ENCODE measurements at places on chromosomes 5 and 9.

- no peak for DNase-seq
These were observed 65.9 kb downstream of the IPPK start for GRCh38 chr9:92603990-92604389.

- no peak for DNase-seq
These were observed 203.7 kb downstream of the SEMA6A start for GRCh38 chr5:116370886-116371285.

GRCh38 chr5:157750320-157750719 is 6.8 kb downstream of the LSM11 start:
- no peak for DNase-seq

DNA sequence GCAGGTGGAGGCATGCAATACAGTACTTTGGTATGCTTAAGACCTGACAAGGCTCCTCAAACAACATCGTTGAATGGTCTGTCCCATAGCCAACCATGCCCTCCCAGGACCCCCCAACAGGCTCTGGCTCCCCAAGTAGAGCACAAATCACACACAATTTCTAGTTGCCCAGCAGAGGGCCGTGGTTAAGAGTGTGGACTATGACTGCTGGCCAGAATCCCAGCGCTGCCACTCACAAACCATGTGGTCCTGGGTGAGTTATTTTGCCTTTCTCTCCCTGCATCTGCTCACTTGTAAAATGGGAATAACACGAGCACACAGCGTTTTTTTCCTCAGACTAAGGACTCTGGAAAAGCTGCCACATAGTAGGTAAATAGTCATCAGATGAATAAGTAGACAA is 6.5 kb downstream of the CKMT2 start:
- peak; percentile 48 for DNase-seq

DNA sequence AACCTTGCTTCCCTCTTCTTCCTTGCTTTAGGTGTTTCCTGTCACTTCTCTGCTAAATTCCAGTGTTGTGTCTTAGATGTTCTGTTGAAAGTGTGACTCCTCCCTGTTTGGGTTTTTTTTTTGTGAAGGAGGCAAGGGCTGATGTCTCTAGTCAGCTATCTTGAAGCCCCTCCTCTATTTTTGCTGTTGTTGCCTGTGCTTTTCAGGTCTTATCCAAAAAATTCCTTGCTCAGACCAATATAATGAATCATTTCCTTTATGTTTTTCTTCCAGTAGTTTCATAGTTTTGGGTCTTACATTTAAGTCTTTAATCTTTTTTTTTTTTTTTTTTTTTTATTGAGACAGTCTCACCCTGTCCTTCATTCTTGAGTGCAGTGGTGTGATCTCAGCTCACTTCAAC is 22.3 kb downstream of the RIC1 start:
- DNase-seq: no peak

DNA sequence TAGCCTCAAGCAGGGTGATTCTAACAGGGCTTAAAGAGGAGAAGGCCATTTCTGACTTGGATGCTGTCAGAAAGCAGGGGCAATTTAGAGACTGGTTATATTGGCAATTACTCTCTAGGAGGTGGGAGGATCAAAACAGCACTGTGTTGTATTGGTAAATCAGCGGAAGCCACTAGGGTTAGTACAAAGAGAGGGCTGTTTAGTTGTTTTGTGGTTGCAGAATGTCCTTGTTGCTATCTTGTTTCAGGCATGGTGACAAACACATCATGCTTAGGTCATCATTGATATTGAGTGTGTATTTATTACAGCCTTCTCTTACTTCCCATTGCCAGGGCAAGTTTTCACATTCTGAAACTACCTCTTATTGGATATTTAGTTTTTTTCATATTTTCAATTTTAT is 165.3 kb downstream of the TAF11L14 start:
- DNase-seq: no peak

GRCh38 chr9:19927560-19927959 is 138.7 kb upstream of the SLC24A2 start:
- DNase-seq: no peak

DNA sequence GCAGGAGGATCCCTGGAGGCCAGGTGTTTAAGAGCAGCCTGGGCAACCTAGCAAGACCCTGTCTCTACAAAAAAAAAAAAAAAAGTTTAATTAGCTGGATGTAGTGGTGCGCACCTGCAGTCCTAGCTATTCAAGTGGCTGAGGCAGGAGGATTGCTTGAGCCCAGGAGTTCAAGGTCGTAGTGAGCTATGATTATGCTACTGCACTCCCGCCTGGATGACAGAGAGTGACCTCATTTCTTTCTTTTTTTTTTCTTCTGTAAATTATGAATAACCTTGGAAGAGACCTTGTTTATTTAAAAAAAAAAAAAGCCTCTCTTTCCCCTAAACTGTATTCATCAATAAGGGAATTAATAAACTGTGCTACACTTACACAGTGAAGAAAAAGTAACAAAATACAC is 43.6 kb upstream of the SLC30A5 start:
- DNase-seq: no peak

DNA sequence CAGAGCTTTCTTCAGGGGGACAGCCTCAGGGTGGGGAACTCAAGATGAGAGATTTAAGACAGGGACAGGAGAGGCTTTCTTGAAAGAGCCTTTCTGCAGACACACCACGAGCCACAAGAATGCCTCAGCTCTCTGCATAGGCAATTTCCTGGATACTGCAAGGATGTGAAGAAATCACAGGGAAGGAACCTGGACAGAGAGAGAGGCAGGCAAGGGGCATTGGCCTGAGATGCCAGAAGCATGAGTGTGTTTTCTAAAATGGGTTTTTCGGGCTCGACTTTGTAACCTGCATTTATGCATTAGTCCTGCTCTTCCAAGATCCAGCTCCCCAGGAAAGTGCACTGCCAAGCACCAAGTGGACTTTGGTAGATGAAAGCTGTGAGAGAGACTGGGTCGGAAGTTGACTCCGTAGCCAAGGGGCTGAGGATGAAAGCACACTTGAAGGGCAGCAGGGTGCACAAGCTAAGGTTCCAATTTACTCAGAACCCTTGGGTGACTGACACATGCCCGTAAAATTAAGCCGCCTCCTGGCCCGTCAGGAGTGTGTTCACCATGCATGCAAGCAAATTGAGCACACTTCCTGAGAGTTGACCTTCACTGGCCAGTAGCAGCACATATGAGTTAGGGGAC is 90.9 kb downstream of the CFAP90 start:
- DNase-seq: no peak

GRCh38 chr9:5611321-5612184 is 17.4 kb upstream of the RIC1 start:
- DNase-seq: no peak

- DNase-seq: no peak
These were observed 647.2 kb downstream of the BNC2 start for GRCh38 chr9:16223074-16223871.

- DNase-seq: no peak
These were observed 10.5 kb upstream of the IRF1 start for GRCh38 chr5:132500931-132501628.

GRCh38 chr5:116569999-116570398 is 4.6 kb downstream of the SEMA6A start:
- no peak for DNase-seq

- no peak for DNase-seq
These were observed 449 bp upstream of the ADCY2 start for GRCh38 chr5:7395432-7395946.

DNA sequence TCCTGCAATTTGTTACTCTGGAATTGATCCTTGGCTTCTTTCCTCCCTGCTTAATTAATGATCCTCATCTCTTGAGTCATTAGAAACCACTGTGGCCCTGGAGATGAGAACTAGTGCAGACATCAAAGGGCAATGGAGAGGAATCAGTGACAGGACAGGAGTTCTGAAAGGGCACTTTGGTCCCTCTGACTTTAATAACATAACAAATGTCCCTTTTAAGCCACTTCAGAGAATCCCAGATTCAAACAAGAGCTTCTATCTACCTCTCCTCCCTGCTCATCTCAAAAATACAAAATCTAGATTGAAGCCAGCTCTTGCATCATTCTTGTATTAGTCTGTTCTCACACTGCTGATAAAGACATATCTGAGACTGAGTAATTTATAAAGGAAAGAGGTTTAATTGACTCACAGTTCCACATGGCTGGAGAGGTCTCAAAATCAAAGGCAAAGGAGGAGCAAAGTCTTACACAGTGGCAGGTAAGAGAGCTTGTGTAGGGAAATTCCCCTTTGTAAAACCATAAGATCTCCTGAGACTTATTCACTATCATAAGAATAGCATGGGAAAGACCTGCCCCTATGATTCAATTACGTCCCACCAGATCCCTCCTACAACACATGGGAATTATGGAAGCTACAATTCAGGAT is 139.1 kb downstream of the PLPPR1 start:
- no peak for DNase-seq

GRCh38 chr5:62488531-62488930 is 76.0 kb downstream of the IPO11 start:
- no peak for DNase-seq

- DNase-seq: no peak
These were observed 239.9 kb upstream of the PAPPA start for GRCh38 chr9:115913696-115914095.

GRCh38 chr5:53114988-53115387 is 5.4 kb upstream of the MOCS2 start:
- DNase-seq: no peak

DNA sequence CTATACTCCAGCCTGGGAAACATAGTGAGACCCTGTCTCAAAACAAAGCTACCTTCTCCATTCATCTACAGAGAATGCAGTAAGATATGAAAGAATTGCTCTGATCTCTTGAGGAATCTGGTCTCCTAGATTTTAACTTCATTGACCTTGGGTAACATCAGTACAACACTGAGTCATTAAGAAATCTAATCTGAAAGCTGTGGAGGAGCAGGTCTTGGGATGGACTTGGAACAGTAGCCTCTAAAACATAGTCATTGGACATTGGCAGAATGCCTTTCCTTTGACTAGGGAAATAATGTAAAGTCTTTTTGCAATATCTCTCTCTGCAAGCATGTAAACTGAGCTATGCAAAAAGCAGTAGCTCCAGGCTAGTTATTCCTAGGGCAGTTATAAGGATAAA is 58.1 kb downstream of the KCNN2 start:
- DNase-seq: no peak

DNA sequence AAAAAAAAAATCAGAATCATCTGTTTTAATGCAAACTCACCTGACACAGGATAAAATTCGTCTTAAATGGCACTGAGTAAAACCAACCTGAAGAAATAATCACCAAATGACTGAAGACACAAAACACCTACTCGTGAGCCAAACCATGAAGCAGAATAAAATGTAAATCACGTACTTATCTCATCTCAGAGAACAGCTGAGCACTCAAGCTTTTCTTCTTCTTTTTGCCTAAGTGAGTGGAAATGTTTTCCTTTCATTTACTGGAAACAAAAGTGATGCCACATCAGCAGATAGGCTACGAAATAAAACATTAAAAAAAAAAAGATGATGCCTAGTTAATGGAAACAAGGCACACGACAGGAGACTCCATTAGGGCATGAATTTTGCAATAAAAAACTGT is 36.4 kb downstream of the ATPSCKMT start:
- no peak for DNase-seq

GRCh38 chr5:355379-355935 is 33.9 kb downstream of the AHRR start:
- DNase-seq: no peak

DNA sequence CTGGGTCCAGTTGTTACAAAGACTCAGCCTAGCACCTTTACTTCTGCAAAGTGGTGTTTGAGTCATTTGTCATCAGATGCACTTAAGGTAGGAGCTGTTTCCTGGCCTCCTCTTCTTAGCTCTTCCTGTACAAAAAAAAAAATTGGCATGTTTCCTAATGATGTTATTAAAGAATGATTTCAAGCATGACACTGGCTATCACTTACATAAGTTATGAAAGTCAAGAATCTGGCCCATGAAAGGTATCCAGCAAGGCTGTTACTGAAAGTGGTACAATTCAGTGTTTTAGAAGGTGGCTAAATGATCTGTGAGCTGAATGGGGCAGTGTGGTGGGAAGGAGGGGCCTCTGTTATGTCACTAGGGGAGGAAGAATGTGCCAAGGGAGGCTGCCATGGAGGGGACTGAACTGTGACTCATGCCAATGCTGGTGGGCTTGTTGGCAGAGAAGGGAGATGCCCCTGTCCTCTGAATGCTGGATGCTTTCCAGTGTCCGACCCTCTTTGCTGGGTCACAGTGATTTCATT is 175.1 kb upstream of the MAP1B start:
- no peak for DNase-seq

GRCh38 chr5:135355169-135355568 is 43.9 kb downstream of the MACROH2A1 start:
- no peak for DNase-seq

DNA sequence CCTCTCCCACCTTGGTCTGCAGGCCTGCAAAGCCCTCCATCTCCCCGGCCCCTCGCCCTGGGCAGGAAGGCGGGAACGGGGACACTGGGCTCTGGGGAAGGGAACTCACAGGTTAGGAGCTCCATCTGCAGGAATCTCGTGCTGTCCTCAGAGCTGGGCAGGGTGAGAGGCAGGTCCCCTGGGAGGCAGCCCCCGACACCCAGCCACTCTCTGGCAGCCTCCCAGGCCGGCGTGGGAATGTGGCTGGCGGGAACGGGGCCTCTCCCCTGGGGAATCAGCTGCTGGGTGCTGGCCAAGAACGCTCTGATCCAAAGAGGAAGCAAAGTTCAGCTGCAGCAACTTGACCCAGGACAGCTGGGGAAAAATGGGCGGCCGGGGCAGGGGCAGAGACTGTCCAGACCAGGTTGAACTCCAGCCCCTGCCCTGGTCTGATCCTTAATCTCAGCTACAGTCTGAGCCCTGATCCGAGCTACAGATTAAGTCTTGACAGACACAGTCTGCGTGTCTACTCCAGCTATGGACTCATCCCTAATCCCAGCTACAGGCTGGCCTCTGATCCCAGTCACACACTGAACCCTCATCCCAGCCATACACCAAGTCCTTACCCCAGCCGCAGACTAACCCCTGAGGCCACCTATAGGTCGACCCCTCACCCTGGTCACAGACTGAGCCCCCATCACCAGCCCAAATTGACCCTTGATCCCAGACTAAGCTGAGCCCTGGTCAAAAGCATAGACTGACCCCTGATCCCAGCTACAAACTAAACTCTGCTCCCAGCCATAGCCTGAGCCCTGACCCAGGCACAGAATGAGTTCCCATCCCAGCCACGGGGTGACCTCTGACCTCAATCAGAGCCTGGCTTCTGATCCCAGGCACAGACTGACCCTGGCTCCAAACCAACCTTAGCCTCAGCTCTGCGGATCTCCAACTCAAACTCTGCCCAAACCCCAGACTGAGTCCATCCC is 37.3 kb upstream of the EGFL7 start:
- peak; percentile 81 for DNase-seq

DNA sequence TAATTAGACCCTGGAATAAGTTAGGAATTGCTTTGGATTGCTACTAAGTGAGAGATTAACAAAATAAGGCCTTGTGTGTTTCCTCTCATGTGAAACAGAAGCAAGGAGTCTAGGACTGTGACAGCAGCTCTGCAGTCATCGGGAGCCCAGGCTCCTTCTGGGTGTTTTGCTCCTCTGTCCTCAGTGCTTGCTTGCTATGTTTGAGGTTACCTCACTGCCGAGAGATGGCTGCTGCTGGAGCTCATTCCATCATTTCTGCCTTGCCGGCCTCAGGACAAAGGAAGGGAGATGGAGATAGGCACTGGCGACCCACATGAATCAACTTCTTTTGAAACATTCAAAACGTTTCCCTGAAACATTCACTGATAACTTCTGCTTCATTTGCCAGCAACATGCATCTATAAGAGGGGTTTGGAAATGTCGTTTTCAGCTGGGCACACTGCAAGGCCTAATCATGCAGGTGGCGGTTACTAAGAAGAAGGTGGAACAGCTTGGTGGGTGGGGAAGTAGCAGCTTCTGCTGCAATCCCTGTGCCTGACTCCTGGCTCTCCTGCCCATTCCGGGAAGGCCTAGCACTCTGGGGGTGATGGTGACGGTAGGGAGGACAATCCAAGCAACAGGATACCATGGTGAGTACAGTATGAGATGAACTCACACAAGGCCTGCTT is 77.2 kb upstream of the CD180 start:
- no peak for DNase-seq

- DNase-seq: no peak
These were observed 60.6 kb upstream of the ABCA1 start for GRCh38 chr9:104988539-104988938.

Data from substantia nigra (tissue), 51 donors.